ENCODE measurements at places on chromosomes 6 and 20. TPM values are rescaled to one million over a fixed set of nuclear protein-coding genes. Genes with fewer than 3 reads are reported as not detected.

- no peaks in the 10 kb centered on the region for H3K36me3 ChIP-seq
- no peaks in the 10 kb centered on the region for H3K27me3 ChIP-seq
- DNase-seq, result no peak
- no peaks in the 10 kb centered on the region for H3K4me1 ChIP-seq
- no peak overlapping the region for H3K4me3 ChIP-seq
These were observed 147.1 kb upstream of the MARCKS start for GRCh38 chr6:113709936-113710509.

RIPPLY2 gene
- total RNA-seq, result not detected

SPDEF gene
- not detected for total RNA-seq

DNA sequence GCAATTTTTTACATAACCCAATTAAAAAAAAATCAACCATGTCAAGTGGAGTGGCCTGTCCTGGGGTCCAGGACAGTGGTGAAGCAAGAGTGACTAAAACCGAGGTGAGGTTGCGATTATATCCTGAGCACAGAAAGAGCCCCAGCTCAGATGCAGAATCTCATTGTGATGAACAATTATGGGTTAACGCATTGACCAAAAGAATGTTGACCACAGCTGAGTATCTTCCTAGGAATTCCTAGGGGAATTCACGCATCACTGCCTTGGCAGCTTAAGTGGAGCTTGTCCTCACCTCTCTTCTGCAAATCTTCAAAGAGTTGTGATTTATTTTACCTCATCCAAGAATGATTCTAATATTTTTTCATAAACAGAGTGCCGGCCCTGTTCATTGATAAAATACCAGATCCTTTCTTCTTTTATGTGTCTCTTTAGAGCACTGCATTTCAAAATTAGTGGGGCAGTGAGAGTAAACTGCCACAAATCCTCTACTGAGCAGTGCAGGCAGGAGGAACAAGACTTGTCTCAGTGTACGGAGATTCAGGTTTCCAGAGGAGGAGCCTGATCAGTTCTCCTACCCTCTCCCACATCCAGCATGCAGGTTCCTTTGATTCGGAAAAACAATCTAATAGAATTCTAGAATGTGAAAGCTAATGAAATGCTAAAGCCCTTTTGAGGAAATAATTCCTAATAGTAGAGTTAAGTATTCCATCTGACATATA lies 60.1 kb upstream of the ZNF184 start:
- H3K27me3 ChIP-seq, result peaks cover 68% of the 10 kb centered on the region
- no peak for DNase-seq
- H3K36me3 ChIP-seq, result no peaks in the 10 kb centered on the region
- H3K4me3 ChIP-seq, result no peak overlapping the region
- H3K27ac ChIP-seq, result no peak overlapping the region

DNA sequence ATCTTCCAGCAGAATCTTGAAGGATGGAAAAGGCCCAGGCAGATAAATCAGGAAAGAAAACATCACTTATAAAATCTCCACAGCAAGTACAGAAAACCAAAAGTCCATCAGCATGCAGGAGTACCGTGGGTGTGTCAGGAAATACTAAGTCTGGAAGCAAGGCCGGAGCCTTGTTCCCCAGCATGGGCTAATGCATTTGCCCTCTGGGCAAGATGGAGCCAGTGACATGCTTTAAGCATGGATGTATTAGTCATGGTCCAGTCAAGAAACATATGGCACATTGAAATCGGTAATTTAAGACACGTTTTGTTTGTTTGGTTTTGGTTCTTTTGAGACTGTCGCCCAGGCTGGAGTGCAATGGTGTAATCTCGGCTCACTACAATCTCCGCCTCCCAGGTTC lies 506.0 kb upstream of the JARID2 start:
- H3K27ac ChIP-seq, result no peak overlapping the region
- no peak for DNase-seq
- H3K4me3 ChIP-seq, result no peak overlapping the region
- no peaks in the 10 kb centered on the region for H3K4me1 ChIP-seq
- no peaks in the 10 kb centered on the region for H3K27me3 ChIP-seq

- H3K27me3 ChIP-seq, result no peaks in the 10 kb centered on the region
- H3K36me3 ChIP-seq, result no peaks in the 10 kb centered on the region
- no peaks in the 10 kb centered on the region for H3K4me1 ChIP-seq
- DNase-seq, result no peak
- no peak overlapping the region for H3K4me3 ChIP-seq
These were observed 309.1 kb downstream of the LMBRD1 start for GRCh38 chr6:69487688-69488087.

EPHA7 gene
- total RNA-seq, result 158 TPM

- H3K4me1 ChIP-seq, result no peaks in the 10 kb centered on the region
- H3K27me3 ChIP-seq, result no peaks in the 10 kb centered on the region
- no peak overlapping the region for H3K27ac ChIP-seq
- no peaks in the 10 kb centered on the region for H3K36me3 ChIP-seq
- DNase-seq, result no peak
These were observed 225.1 kb downstream of the TBX18 start for GRCh38 chr6:84539122-84539856.

DNA sequence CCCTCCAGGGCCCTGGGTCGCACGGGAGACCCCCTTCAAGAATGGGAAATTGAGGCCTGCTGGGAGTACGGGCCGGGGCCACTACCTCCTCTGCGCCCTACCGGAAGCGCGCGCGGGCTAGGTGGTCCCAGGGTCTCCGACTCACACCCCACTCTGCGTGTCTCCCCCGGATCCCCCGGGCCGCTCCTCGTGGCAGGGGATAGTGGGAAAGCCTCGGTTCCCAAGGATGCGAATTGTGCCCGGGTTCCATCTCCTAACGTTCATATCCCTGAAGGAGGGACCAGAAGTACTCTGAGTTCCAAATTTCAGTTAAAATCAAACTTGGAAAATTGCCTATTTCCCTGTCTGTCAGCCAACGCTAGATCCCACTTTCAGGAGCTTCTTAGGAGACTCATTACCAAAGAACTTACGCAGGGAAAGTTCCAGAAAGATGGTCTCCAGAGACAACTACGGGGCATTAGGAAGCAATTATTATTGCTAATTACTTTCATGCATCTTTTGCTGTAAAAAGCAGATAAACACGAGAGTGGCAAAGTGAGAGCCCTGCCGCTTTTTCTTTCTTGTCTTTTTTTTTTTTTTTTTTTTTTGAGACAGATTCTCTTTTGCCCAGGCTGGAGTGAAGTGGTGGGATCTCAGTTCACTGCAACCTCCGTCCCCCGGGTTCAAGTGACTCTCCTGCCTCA lies 858 bp downstream of the FAM83D start:
- H3K27ac ChIP-seq, result peak overlapping the region; percentile 77
- no peaks in the 10 kb centered on the region for H3K36me3 ChIP-seq
- no peak for DNase-seq

- H3K4me3 ChIP-seq, result no peak overlapping the region
- H3K27me3 ChIP-seq, result no peaks in the 10 kb centered on the region
- no peaks in the 10 kb centered on the region for H3K36me3 ChIP-seq
- peaks cover 69% of the 10 kb centered on the region for H3K4me1 ChIP-seq
- DNase-seq, result no peak
These were observed 121.0 kb downstream of the MRPL14 start for GRCh38 chr6:44006123-44006871.

DNA sequence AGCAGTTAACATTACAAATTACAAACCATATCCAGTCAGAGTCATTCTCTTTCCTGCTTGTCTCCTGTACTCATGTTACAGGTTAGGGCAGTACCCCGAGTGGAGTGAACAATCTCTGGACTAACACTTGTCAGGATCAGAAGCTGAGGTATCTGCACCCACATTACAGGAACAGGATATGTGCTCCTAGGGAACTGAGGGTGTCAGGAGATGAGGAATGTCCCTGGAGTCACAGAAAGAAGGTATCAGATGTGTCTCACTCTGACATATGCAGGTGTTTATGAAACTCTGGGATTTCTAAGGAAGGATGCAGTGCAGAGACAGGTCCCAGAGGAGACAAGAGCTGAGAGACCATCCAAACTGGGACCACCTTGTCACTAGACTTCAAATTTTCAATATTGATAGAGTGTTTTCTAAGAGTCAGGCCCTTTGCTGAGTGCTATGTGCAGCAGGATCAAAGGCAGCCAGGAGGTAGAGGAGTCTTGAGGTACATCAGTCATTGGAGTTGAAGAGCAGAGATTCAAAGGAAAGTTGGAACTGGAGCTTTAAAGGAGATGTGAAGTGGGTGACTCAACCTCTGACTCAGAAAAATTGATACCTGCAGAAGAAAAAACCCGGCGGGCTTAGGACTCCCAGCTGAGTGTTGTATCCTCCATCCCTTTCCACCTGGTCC lies 12.6 kb downstream of the HLA-DPB1 start:
- no peak overlapping the region for H3K27ac ChIP-seq
- no peaks in the 10 kb centered on the region for H3K4me1 ChIP-seq
- no peak overlapping the region for H3K4me3 ChIP-seq
- peaks cover 50% of the 10 kb centered on the region for H3K36me3 ChIP-seq
- H3K27me3 ChIP-seq, result no peaks in the 10 kb centered on the region

DNA sequence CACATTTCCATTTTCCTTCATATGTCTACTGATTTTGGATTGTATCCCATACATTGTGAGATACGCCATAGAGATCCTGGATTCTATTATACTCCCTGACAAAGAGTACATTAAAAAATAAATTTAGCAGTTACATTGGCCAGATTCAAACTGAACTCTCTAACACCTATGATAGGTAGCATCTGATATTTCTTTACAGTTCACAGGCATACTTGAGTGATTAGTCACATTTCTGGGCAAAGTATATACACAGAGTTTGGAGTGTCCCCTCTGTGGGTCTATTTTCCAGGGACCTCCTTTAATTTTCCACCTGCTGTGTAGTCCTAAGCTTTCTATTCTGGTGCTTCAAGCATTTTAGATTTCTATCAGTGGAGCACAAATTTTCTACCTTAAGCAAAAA lies 96.4 kb downstream of the TBC1D32 start:
- H3K36me3 ChIP-seq, result no peaks in the 10 kb centered on the region
- no peaks in the 10 kb centered on the region for H3K4me1 ChIP-seq
- no peak overlapping the region for H3K27ac ChIP-seq
- H3K27me3 ChIP-seq, result no peaks in the 10 kb centered on the region

DNA sequence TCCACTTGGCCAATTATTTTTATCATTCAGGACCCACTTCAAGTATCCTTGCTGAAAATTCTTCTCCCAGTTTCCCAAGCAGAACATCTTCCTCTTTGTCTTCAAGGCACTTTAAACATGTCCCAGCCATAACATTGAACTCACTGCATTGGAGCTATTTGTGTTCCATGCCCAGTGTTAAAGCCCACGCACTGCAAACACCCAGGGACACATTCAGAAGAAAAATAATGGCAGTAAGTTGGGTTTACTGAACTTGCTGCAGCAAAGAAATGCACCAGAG lies 1.6 kb upstream of the APMAP start:
- no peaks in the 10 kb centered on the region for H3K36me3 ChIP-seq
- DNase-seq, result no peak
- no peaks in the 10 kb centered on the region for H3K27me3 ChIP-seq
- H3K4me3 ChIP-seq, result no peak overlapping the region
- H3K4me1 ChIP-seq, result peaks cover 66% of the 10 kb centered on the region

DNA sequence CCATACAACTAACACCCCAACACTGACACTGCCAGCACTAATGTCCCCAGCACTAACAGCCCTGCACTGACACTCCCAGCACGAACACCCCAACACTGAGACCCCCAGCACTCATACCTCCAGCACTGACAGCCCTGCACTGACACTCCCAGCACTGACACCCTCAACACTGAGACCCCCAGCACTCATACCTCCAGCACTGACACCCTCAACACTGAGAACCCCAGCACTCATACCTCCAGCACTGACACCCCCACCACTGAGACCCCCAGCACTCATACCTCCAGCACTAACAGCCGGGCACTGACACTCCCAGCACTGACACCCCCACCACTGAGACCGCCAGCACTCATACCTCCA lies 57.2 kb downstream of the ERMARD start:
- no peaks in the 10 kb centered on the region for H3K4me1 ChIP-seq
- H3K4me3 ChIP-seq, result no peak overlapping the region
- H3K27ac ChIP-seq, result no peak overlapping the region
- DNase-seq, result no peak
- H3K27me3 ChIP-seq, result peaks cover 31% of the 10 kb centered on the region

- no peak overlapping the region for H3K27ac ChIP-seq
- H3K4me1 ChIP-seq, result no peaks in the 10 kb centered on the region
- no peaks in the 10 kb centered on the region for H3K27me3 ChIP-seq
- no peak for DNase-seq
- H3K36me3 ChIP-seq, result no peaks in the 10 kb centered on the region
These were observed 3.1 kb downstream of the SEMG1 start for GRCh38 chr20:45209924-45210323.

DEFB132 gene
- not detected for total RNA-seq

- no peak overlapping the region for H3K27ac ChIP-seq
- H3K4me1 ChIP-seq, result no peaks in the 10 kb centered on the region
- H3K4me3 ChIP-seq, result no peak overlapping the region
- H3K36me3 ChIP-seq, result no peaks in the 10 kb centered on the region
- H3K27me3 ChIP-seq, result no peaks in the 10 kb centered on the region
These were observed 55.7 kb downstream of the GPR63 start for GRCh38 chr6:96781557-96781956.

NRSN1 gene
- total RNA-seq, result 0.83 TPM

C6orf58 gene
- total RNA-seq, result not detected

DNA sequence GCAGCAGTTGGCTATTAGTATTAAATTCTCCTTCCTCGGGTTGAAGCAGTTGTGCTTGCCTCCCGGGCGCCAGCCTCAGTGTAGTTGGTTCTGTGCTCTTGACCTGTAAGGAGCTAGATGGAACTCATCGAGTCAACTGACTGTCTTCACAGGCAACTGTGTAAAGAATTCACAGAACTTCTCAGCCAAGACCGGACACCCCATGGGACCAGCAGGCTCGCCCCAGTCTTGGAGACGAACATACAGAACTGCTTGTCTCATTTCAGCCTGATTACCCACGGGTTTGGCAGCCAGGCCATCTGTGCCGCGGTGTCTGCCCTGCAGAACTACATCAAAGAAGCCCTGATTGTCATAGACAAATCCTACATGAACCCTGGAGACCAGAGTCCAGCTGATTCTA lies 8.5 kb downstream of the TFAP2C start:
- H3K27ac ChIP-seq, result no peak overlapping the region
- peaks cover 8% of the 10 kb centered on the region for H3K4me1 ChIP-seq
